ENCODE measurements at places on chromosomes 5 and 9.

DNA sequence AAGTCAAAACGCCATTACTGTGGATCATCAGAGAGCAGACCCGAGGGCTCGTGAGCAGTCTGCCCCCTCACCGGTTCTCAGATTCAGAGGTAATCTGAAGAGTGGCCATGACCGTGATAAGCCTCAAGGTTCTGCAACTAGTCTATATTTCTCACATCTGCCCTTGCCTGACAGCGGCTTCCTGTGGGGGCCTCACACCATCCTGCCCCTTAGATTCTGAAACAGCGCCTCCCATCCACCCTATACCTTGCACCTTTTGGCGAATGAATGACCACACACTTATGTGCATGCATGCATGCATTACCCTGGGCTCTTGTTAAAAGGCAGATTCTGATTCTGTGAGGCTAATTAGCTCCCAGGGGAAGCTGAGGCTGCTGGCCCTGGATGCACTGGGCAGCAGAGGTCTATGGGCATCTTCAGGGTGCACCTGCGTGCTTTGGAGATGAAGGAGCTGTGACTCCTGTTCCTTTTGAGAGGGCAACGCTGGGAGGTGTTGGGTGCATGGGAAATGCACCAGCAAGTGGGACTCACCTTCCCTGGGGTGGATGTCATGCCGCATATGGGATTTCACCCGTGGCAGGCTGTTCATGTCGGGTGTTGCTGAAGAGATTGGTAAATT lies 7.8 kb upstream of the GADD45G start:
- no peak for ATAC-seq

- no peak for ATAC-seq
Measured at GRCh38 chr5:61588216-61588615, 256.2 kb downstream of the ZSWIM6 start.

DNA sequence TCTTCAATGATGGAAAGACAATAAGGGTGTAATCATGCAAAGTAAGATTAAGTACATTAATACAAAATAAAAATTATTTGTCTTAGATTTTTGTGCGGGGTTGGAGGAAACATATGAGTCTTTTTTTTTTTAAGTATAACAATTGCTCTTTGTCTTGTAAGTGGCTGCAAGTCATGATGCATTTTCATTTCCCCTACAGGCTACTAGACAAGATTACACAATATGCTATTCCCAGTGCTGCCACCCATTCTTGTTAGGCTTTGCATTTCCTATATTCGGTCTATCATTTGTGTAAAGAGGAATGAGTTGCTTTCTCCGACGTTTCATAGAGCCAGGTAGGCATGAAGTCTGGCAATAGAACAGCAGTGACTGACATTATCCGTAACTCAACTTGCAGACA lies 294.2 kb upstream of the CYLC2 start:
- ATAC-seq: no peak

- no peak for ATAC-seq
Measured at GRCh38 chr9:89425921-89426383, 72.0 kb downstream of the SEMA4D start.

DNA sequence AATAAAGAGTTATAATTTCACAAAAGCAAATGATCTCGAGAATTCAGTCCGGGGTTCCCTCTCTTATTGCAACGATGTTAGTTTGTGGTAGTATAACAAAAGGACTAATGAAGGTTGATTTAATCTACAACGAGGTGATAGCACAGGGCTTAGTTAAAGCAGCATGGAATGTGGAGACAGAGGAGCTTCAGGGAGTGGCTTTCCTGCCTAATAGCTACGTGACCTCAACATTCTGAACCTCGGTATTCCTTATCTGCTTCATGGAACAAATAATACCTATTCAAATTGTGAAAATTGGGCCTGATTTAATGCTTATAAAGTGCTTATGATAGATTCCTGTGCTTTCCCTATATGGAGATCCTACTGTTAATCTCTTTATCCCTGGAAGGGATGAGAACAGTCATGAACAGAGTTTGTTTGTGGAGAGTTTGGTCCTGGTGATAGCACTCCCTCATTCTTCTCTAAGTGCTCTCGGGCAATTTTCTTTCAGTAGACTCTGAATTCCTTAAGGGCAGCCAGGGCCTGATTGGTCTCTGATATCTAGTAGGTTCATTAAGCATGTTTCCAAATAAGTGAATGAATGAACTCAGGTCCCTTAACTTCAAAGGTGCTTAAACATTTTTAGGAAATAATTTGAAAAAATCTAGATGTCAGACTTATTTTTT lies 104.1 kb upstream of the TUT7 start:
- ATAC-seq: no peak

DNA sequence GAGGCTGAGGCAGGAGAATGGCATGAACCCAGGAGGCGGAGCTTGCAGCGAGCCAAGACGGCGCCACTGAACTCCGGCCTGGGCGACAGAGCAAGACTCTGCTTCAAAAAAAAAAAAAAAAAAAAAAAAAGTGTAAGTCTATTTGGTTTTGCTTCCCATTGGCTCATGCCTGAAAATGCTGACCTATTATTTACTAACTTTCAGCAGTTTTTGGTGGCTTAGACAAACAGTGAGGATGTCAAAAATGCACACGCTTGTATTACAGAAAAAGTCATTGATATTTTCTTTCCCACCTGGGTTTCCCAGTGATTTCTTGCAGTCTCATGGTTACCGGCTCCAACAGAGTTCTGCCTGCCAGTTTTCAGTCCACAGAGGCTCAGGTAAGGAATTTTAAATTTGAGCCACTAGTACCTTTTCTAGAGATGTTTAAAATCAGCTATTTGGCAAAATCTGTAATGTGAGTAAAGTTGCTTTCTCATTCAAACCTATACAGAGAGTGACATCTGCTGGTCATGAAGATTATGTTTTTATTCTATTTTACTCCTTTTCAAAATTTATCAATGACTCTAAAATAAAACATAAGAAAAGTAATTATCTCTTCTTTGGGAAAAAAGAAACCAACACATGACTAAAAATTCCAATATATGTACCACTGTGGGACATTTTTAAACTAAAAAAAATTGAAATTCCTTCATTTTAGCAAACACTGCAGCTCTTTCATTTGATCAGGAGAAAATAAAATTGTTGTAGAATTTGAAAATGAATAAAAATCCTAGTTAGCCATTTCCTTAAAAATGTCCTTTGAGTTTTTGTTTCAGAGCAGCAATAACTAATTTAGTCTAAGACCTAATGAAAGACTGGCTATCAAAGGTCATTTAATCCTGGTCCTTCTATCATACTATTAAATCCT lies 8.8 kb downstream of the FAM200C start:
- peak; percentile 68 for ATAC-seq

DNA sequence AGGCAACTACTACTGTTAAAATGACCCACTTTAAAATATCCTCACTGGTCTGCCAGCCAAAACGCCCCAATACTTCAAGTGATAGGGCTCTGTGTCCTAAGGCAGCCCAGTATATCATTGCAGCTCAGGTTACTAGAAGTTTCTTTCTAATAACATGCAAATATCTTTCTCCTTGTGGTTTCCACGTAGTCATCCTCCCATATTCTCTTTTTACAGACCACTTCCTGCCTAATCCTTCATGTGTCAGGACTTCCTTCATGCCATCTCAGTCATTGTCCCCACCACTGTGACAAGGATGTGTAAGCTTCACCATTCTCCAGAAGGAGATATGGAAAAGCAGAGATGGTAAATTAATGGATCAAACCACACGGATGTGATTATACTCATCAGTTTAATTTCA lies 813.7 kb downstream of the MAT2B start:
- no peak for ATAC-seq

DNA sequence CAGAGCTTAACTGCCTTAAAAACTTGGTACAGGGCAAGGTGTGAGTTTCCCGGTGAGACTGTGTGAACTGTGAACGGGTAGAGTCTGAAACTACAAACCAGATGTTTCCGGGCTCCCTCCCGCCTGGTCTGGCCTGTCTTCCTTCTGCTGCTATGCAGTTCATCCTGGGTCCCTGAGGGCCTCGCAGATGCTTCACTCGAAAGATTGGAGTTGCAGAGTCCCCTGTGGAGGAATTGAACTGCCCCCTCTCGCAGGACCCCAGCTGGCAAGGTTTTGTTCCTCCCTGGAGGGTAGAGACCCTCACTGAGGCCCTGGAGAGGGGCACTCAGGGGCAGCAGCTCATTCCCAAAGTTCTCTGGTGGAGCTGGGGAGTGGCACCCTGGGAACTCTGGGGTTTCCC lies 533 bp downstream of the DCANP1 start:
- ATAC-seq: no peak

DNA sequence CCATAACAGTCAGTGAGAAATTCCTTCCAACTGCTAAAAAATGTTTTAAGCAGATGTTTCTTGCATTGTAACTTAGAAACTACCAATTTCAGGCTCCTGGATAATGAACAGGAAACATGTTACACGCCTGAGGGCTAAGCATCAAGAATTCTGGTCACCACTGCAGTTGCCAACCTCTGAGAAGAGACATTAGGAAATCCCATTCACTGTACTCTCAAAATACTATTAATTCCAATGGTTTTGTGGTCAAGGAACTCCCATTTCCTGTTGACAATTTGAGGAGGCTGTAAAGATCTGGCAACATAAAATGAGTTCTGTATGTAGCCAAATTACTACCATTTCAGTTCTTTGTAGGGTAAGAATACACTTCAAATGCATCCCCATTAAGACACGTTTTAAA lies 456.0 kb upstream of the MEF2C start:
- no peak for ATAC-seq

GRCh38 chr9:126859111-126859510 lies 1.3 kb upstream of the ZBTB34 start:
- no peak for ATAC-seq

- peak; percentile 98 for ATAC-seq
Measured at GRCh38 chr9:129080601-129081387, at the start of gene DOLPP1. Gene DOLPP1 (plus strand): TSS chr9:129081111. CDS start chr9:129081132, 21 bp downstream.

- peak; percentile 63 for ATAC-seq
Measured at GRCh38 chr5:84382363-84383295, 2.1 kb downstream of the EDIL3 start.

GRCh38 chr9:22389271-22389670 lies 57.4 kb upstream of the DMRTA1 start:
- no peak for ATAC-seq

DNA sequence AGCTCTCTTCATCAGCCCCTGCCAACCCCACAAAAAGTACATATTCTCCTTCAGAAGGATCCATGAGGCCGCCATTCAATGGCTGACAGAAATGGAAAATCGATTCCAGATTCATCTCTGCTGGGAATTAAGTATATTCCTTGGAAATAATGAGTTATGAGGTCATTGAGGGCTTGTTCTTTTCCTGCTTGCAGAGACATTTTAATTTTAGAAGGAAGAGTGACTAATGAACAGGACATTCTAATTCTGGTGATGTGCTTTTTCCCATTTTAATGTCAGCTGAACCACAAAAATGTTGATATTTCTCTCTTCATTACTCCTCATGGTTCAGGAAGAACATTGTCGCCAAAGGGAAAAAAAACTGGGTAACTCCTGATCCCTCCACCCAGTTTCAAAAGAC lies 314.0 kb downstream of the PIK3R1 start:
- ATAC-seq: peak; percentile 28

- no peak for ATAC-seq
Measured at GRCh38 chr5:135669416-135669815, 90.6 kb upstream of the CXCL14 start.

- ATAC-seq: no peak
Measured at GRCh38 chr5:135428586-135428985, 18.6 kb downstream of the DCANP1 start.

DNA sequence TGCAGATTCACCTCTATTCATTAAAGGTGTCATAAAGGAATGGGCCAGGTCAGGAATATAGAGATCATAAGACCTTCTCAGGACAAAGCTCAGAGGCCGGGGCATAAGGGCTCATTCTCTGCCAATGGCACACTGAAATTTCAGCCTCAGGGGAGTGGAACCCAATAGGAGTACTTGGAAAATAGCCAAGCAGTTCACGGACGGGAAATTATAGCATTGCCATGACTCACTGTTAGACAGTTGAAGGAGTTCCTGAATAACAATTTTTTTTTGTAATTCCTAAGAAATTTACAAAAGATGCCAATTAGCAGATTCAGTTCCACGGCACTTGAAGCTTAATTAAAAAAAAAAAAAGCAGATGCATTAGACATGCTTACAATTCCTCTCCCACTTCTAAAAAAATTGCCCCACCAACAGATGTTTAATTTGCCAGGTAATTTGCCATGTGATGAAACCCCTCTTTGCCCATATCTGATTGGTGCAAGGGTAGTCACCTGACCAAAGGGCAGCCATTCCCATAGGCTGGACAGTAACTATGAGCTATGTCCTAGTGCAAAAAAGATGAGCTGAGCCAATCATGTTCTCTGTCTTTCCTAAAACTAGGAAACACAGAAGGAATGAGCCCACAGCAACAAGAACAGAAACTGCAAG lies 58.6 kb downstream of the PTCD2 start:
- ATAC-seq: peak; percentile 92

DNA sequence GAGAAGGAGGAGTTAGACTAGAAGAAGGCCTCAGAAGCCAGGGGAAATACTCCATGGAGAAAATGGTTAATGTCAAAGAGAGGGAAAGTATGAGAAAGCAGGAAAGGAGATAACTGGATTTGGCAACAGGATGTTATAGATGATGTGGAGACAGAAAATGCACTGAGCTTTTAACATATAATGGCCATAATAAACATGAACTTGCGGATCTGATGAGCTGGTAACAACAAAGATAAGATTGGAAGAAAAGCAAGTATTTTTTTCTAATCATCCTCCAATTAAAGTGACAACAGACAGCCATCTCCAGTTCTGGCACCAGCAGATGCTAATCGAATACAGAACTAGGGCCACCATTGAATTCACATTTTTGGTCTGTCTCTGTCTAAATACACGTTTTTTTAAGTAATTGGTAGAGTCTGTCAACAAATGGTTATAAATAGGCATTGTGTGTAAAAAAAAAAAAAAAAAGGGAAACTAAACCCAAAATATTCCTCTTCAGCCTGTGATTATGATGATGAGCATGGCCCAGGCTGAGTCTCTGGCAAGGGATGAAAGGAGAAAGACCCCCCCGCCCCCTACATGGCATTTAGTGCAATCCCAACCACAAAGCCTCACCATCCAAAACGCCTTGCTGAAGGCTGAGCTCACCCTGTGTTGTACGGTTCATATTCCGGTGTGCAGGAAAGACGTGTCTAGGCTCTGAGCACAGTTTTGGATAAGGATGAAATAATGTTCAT lies 149.5 kb upstream of the LHFPL2 start:
- ATAC-seq: peak; percentile 22

GRCh38 chr5:107474716-107475489 lies 195.8 kb downstream of the EFNA5 start:
- ATAC-seq: no peak

DNA sequence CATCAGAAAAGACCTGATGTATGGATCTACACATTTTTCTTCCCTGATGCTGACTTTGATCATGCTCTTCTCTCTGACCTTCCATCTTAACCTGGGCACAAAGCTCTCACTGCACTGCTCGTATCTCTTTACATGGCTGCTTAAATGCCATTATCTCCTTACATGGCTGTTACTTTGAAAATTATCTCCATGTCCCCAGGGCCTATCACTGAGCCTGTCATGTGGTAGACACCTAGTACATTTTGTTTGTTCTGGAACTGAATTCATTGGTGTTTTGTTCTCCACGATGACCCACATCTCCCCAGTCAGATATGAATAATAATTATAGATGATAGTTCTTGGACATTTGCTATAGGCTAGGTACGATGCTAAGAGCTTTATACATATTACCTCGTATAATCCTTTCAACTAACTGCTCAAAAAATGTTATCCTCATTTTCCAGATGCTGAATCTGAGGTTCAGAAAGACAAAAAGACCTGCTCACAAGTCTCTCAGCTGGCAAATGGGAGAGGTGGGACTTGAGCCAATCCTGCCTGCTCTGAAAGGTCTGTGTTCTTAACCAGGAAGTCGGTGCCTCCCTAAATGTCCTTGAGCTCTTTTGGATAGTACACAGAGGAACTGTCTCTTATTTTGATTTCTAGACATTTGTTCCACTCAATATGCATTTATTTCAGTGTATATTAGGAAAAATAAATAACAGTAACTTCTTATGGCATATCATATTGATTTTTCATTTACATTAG lies 9.8 kb upstream of the CPEB4 start:
- no peak for ATAC-seq

All from SK-N-SH treated with all-trans-retinoic acid at 6 μM for 48 hours (cell line).